Nephron progenitor cell (in vitro differentiated cells): ENCODE measurements at places on chromosomes 2 and 18.

- DNase-seq = no peak
- H3K4me1 ChIP-seq = no peaks in the 10 kb centered on the region
- H3K4me3 ChIP-seq = no peak overlapping the region
These were observed 16.9 kb upstream of the VWA3B start for GRCh38 chr2:98070081-98070480.

- H3K36me3 ChIP-seq = peaks cover 9% of the 10 kb centered on the region
- peaks cover 23% of the 10 kb centered on the region for H3K4me1 ChIP-seq
- H3K4me3 ChIP-seq = no peak overlapping the region
- no peaks in the 10 kb centered on the region for H3K27me3 ChIP-seq
- no peak for DNase-seq
- no peak overlapping the region for H3K27ac ChIP-seq
These were observed 292.9 kb downstream of the STK39 start for GRCh38 chr2:167954495-167954894.

- peaks cover 69% of the 10 kb centered on the region for H3K4me1 ChIP-seq
- no peaks in the 10 kb centered on the region for H3K36me3 ChIP-seq
- no peak overlapping the region for H3K27ac ChIP-seq
- DNase-seq = no peak
- peaks cover 8% of the 10 kb centered on the region for H3K27me3 ChIP-seq
These were observed 14.3 kb downstream of the MALL start for GRCh38 chr2:110101280-110101844.

DNA sequence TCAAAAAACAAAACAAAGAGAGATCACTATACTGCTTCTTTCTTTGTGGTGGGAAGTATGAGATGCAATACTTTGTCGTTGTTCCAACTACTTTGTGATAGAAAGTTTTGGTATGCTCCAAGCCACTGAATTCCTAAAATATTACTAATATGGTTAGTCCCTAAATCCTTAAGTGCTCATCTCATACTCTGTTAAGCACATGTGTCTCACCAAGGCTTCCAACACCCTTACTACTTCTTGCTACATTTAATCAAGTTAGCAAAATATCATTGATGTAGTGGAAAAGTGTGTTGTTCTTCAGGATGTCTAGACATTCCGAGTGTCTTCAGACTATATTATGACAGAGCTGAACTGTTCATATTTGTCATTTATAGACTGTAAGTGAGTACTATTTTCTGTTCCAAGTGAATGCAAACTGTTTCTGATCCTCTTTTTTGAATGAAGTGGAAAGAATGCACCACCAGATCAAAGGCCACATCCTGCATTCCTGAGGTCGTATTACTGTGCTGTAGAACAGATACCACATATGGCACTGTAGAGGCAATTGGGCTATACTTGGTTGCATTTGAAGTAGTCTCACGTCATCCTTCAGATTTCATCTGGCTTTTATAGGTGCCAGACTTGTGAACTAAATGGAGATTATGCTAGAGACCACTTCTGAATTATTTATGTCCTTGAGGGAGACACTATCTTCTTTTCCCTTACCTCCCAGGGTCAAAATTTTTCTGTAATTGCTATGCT, 298.4 kb upstream of the ZNF521 start:
- no peak overlapping the region for H3K27ac ChIP-seq

DNA sequence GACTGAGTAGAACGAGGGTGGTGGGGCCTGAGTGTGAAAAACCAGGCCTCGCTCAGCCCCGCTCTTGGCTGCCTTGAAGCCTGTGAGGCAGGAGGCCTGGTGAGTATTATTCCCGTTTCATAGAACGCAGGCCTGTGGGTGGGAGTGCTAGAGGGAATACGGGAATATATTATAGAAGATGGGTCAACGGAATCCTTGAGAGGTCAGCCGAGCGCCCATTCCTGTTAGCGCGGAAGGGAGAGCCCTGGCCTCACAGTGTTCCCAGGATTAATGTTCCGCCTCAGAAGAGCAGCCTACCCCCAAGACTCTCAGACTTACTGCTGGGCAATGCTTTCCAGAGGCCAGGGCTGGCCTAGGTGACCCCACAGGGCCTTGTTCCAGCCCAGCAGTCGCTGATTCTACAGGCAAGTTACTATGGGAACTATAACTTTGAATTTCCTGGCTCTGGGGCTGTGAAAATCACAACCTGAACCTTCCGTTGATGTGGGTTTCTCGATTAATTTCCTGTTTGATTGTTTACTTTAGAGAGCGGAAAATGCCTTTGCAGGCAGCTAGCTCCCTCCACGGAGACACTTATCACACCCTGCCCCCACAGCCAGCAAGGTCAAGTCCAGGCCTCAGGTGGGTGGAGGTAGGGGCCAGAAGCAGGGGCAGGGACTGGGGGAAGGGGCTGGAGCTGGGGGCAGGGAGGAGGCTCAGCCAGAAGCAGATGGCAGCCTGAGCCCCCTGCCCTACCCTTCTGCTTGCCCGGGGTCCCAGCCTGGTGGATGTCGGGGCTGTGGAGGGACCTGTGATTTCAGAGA, 108.3 kb downstream of the SMAD7 start:
- H3K27ac ChIP-seq = peak overlapping the region; percentile 96
- peak; percentile 54 for DNase-seq
- H3K27me3 ChIP-seq = peaks cover 8% of the 10 kb centered on the region
- peaks cover 88% of the 10 kb centered on the region for H3K4me1 ChIP-seq
- peak overlapping the region; percentile 63 for H3K4me3 ChIP-seq
- peaks cover 16% of the 10 kb centered on the region for H3K36me3 ChIP-seq

DNA sequence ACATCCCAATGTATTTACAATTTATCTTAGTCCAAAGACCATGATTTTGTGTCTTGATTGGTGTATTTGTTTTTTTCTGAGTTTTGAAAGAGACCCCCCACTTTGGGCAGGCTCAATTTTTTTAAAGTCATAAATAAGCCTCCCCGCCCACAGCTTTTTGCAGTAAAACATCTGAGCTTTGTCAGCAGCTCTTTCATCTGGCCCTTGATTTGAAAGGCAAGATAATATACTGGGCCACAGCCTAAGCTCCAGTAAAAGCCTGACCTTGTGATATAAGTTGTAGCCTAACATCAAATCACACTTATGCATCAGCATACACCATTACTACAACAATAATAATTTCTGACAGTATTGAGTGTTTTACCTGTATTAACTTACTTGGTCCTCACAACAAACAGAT, 51.3 kb upstream of the SERTAD2 start:
- peaks cover 9% of the 10 kb centered on the region for H3K4me1 ChIP-seq
- H3K27me3 ChIP-seq = no peaks in the 10 kb centered on the region
- DNase-seq = no peak
- H3K27ac ChIP-seq = no peak overlapping the region
- no peak overlapping the region for H3K4me3 ChIP-seq

DNA sequence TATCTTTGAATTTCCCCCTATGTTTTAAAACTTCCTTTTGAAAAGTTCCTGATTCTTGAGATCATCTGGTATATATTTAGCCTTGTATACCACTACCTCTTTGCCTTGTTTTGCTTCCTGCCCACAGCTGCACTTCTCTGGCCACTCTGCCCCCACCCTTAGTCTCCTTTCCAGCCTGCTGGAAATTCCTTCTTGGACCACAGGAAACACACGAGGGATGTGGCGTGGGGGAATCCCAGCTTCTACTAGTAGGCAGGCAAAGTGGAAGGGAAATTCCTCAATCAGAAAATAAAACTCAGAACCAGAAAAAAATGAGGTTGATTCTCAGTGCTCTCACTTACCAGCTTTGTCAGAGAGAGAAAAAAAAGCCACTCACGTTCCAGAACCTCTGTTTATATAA, 13.4 kb downstream of the IL18RAP start:
- DNase-seq = no peak
- H3K27ac ChIP-seq = no peak overlapping the region
- no peaks in the 10 kb centered on the region for H3K36me3 ChIP-seq
- H3K4me3 ChIP-seq = no peak overlapping the region
- peaks cover 6% of the 10 kb centered on the region for H3K27me3 ChIP-seq
- no peaks in the 10 kb centered on the region for H3K4me1 ChIP-seq

GRCh38 chr2:62270728-62271127, 74.8 kb downstream of the B3GNT2 start:
- H3K27me3 ChIP-seq = peaks cover 9% of the 10 kb centered on the region
- DNase-seq = no peak
- H3K4me1 ChIP-seq = peaks cover 5% of the 10 kb centered on the region
